Dermis blood vessel endothelial cell (primary cell): ENCODE measurements at places on chromosomes 12 and 14.

- DNase-seq: no peak
Observed at GRCh38 chr14:50875359-50876070, 3.7 kb downstream of the ABHD12B start.

GRCh38 chr14:60328583-60328982 lies 79.6 kb downstream of the PPM1A start:
- DNase-seq: no peak

DNA sequence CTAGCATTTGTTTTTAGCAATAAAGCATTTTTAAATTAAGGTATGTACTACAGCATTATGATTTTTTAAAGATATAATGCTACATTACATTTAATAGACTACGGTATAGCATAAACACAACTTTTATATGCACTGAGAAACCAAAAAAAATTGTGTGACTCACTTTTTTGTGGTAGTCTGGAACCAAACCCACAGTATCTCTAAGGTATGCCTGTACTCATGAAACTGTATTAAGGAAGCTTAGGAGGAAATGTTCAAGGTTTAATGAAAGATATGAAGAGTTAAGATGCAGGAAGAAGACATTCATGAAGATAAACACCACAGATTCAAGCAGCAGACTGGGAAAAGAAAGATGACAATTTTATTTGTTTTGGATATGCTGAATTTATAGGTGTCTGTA lies 51.7 kb downstream of the PPP1R12A start:
- no peak for DNase-seq

DNA sequence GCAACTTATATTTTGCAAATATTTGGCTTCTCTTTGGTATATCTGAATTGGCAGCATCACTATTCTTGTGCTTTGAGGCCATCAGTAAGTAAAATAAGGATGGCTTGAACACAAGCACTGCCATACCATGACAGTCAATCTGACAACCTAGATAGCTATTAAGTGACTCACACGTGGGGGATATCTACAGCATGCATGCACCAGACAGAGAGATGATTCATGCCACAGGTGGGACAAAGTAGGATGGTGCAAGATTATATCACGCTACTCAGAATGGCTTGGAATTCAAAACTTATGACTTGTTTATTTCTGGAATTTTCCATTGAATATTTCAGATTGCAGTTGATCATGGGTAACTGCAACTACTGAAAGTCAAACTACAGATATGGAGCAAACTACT lies 675.6 kb upstream of the MDGA2 start:
- DNase-seq: no peak

DNA sequence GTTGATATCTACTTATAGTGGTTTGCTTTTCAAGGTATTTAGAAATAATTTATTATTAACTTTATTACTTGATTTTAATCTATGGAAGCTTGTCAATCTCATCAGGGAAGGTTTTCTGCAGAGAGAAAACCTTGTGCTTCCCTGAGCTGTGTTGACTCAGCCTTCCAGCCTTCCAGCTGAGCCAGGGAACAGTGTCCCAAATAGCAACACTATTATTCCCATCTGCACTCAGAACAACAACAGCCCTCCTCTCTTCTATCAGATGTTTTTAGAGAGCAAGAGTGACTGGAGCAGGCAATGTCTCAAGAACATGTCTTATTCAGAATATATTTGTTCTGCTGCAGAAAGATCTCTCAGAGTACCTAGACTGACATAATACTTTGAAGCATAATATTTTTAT lies 389.9 kb upstream of the GARIN6 start:
- DNase-seq: no peak

- peak; percentile 19 for DNase-seq
Observed at GRCh38 chr14:63508033-63508432, 35.1 kb downstream of the PPP2R5E start.

GRCh38 chr14:89907655-89908054 lies 46.9 kb downstream of the EFCAB11 start:
- no peak for DNase-seq

GRCh38 chr12:113601656-113602263 lies 130.1 kb upstream of the LHX5 start:
- DNase-seq: peak; percentile 6

GRCh38 chr12:12467264-12467663 lies 95.4 kb downstream of the DUSP16 start:
- DNase-seq: no peak

- DNase-seq: no peak
Observed at GRCh38 chr12:107544937-107545336, 140.7 kb upstream of the PWP1 start.

DNA sequence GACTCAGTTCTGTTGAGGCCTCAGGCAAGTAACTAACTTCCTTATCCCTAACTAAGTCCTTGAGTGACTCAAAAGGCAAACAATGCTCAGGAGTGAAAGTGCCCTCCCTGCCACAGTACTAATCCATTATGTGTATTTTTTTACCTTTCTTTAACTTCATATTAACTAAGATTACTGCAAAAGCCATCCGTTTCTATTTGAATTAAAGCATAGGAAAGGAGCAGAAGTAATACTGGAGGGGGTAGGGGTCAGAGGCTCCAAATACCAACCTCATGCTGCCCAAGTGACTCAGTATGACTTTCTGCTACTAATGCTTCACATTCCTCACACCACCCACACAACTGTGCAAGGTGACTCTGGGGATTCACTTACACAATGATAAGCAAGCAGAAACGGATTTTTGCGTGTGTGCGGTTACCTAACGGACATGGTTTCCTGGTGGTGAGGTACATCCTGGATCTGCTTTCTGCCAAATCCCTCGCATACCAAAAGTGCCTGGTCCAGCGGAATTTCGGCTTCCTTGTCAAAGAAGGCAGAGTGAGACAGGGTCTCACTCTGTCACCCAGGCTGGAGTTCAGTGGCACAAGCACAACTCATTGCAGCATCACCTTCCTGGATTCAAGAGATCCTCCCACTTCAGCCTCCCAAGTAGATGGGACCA lies 25.1 kb downstream of the MOK start:
- peak; percentile 82 for DNase-seq

DNA sequence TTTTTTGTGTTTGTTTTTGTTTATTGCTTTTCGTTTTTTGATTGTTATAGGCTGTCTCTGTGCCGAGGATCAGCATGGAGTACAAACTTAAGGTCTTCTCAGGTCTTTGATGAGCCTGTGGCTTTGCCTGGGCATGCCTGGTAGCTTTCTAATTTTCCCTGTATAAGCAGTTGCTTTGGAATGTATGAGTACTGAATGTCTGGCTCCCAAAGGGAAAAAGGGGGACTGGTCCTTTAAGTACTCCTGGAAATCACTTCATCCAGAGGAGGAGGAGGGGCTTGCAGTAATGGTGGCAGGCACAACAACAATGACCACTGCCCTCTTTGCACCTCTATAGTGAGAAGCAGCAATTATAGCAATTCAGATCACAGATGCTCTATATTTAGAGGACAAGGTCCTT lies 67.6 kb upstream of the TTC7B start:
- no peak for DNase-seq

GRCh38 chr12:109650808-109651207 lies 62.8 kb upstream of the FAM222A start:
- no peak for DNase-seq

DNA sequence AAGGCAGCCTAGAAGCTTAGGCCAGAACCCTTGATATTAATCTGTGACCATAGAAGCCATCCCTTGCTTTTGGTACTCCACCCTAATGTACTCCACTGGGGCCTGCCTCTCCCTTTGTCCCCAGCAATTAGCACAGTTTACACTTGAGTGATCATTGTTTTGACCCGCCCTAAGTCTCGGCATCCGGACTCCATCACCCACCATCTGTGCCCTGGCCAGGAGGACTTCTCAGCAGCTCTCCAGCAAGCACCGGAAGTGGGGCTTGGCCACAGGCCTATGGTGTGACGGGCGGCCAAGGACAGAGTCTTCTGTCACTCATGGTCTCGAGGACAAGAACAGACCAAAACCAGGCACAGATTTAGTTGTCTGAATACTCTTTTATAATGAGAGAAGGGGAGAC lies 126.5 kb upstream of the NTF3 start:
- DNase-seq: no peak

- no peak for DNase-seq
Observed at GRCh38 chr14:85576218-85576617, 46.3 kb downstream of the FLRT2 start.

- no peak for DNase-seq
Observed at GRCh38 chr12:98449584-98449983, 65.8 kb upstream of the TMPO start.

DNA sequence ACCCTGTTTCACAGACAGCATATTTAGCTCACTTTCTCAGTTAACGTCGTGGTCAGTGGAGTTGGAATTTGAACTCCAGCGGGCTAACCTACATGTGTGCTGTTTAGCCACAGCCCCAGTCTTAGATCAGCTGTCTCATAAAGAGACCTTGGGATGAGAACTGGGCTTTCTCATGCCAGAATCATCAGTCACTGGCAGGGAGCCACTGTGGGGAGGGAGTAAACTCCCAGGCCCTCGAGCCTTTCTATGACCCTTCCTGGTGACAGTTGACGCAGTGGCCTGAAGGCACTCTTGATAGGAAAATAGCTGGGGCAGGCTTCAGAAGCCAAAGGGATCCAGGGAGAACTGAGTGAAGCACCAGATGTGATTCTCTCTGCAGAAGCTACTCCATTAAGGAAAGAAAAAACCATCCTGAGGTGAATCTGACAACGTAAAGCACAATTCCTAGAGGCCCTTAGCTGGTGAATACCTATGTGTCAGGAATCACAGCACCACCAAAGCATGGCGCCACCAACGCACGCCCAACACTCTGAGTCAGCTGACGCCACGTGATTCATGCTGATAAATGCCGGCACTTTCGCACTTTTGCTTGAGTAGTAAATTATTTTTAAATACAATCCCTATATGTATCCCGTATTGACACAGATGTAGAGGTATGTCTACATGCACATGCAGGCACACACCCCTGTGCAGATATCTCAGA lies 279.6 kb upstream of the TMEM132C start:
- no peak for DNase-seq

DNA sequence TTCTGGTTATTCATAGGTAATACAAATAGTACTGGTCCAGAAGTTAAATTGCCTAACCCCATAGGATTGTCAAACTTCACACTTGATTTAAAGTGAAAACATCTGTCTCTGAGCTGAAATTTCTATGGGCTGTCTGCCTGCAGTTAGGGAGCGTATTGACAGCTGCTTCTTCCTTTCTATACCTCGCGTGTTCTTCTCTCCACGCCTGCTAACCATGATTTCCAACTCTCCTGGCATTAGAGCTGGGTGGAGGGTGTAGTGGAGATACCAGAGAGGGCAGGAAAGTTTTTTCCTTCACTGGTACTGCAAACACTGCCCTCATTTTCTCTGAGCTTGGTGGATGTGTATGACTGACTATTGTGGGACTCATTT lies 429.0 kb upstream of the FBXO33 start:
- no peak for DNase-seq

DNA sequence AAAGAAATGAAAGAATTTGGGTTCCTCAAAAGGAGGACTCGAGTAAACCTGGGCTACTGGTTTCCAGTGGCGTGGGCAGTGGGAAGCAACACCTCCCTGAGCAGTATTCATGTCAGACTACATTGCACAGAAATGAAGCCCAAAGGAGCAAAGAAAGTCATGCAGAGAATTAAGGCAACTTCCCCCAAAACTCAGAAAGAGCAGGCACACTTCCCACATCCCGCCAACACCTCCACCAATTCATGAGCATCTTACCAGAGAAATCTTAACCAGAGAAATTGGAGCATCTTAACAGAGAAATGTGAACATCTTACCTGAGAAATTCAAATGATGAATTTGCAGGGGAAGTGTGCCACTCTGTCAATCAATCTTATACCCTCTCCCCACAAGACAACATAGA lies 36.7 kb downstream of the SLC8A3 start:
- DNase-seq: no peak

DNA sequence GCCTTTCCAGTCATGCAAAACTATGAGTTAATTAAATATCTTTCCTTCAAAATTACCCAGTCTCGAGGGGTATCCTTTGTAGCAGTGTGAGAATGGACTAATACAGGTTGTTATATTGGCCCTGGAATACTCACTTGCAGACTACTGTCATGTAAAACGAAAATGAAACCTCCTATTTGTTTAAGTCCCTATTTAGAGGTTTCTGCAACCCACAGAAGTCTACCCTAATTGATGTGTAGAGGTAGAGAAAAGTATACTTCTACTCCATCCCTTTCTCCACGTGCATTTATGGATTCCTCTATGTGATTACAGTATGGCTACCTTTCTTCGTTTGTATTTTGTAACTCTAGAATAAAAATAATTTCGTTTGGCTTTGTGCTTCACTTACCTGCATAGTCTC lies 371.1 kb downstream of the FSCB start:
- no peak for DNase-seq

- DNase-seq: no peak
Observed at GRCh38 chr12:102507301-102507700, 26.9 kb upstream of the IGF1 start.

- DNase-seq: no peak
Observed at GRCh38 chr14:93533437-93533836, 102.7 kb downstream of the UNC79 start.

DNA sequence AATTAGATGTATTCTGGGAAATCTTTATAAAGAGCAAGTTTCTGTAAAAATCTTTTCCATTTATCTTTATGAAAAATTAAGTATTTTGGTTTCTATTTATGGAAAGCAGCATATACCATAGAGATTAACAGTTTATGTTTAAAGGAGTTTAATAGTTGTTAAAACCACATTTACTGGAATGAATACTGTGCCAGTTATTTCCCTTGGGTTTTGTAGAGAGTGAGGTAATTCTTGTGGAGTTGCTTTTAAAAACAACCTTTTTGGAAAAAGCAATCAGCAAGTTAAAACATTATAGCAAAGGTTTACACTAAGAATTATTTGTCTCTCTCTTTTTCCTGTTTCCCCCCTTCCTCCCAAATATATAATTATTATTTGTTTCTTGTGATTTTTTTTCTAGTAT lies 34.9 kb downstream of the AEBP2 start:
- DNase-seq: no peak

GRCh38 chr12:113131556-113131955 lies 4.0 kb downstream of the RASAL1 start:
- DNase-seq: no peak

DNA sequence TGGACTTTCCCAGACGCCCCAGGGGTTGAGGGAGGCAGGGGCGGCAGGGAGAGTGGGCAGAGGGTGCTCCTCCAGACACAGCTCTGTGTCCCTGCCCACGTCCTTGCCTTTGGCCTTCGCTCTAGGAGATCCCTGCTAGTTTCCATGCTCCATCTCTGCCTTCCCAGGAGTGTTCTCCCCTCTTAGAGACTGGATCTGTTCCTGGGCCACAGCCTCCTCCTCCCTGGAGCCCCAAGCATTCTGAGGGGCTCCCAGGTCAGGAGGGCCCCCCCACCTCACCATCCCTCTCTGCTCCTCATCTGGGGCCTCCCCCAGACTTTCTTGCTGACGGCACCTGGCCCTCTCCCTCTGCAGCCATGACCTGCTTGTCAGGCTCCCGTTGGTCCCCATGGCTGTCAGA lies 216.0 kb upstream of the FKBP4 start:
- no peak for DNase-seq
